ENCODE measurements at places on chromosomes 2 and 18.

- DNase-seq, result no peak
These were observed 198.5 kb downstream of the LOXHD1 start for GRCh38 chr18:46458472-46458871.

DNA sequence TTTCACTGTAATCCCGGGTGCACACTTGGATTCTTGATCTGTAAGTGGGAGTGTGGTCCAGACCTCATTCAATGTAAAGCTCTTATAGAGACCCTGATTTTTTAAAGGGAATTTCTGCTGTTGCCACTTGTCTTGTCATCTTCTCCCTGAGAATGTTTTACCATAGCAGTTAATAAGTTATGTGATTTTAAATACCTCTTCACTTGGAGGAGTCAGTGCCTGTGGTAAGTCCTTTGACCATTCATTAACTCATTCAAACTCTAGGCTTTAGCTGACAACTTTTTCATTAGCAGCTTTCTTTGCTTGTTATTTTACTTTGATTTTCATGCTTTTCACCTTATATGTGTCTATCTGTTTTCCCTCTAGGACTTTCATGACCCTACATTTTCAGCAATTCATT lies 51.3 kb downstream of the FMNL2 start:
- DNase-seq, result no peak

DNA sequence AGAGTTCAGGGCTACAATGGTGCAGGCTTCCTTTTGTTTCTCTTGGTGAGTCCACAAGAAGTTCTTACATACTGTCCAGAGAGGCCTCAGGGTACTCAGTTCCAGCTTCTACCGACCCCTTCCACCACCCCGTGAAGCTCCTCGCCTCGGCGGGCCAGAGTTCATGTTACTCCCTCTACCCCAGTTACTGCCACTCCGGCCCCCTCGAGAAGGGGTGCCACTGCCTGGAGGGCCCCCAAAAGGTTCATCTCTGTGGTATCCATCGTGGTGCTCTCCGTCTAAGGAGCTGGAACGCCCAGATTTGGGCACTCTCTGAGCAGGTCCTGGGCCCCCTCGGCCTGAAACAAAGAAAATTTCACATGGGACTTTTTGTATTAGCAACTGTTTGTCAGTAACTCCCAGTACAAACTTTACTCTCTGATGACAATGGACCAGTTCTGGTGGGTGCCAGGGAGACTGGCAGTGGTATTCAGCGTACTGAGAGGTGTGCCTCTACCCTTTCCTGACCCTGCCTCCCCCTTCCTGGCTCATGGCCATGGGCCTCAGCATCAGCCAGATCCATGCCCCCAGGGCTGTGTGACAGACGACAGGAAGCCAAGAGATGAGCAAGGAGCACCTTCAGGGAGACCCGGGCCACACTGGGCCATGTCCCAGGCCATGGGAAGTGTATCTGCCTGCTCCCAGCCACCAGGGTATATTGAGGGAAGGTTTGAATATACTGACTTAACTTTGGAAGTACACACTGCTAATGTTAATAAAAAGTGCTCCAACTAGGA lies 5.1 kb downstream of the SFT2D3 start:
- DNase-seq, result no peak

- DNase-seq, result no peak
These were observed 220.5 kb upstream of the ATP5MC3 start for GRCh38 chr2:175401956-175402469.

- no peak for DNase-seq
These were observed 12.9 kb upstream of the IKZF2 start for GRCh38 chr2:213164263-213164662.

DNA sequence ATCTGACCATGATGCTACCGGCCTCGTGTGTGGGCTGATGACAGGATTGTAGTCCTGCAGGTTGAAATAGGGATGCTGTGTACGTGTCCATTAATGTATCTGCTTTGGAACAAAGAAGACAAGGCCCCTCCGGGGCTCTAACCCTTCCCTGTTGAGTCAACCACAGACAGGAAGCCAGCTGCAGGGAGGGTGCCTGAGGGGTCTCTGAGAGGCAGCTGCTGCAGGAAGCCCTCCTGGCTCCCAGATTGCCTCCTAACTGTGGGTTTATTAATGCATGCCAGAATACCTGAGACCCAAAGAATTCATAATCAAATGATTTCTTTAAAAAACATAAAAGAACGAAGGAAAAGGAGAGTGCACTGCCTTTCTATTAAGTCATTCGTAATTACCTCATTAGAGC lies 140.4 kb downstream of the CELF4 start:
- DNase-seq, result no peak
